Esophagus squamous epithelium (tissue), 5 donors: ENCODE measurements at places on chromosomes 5 and 9.

- peak; percentile 2 for DNase-seq
These were observed 415 bp downstream of the XRCC4 start for GRCh38 chr5:83077662-83078261.

- DNase-seq: no peak
These were observed 310.3 kb downstream of the EBF1 start for GRCh38 chr5:158789441-158789840.

DNA sequence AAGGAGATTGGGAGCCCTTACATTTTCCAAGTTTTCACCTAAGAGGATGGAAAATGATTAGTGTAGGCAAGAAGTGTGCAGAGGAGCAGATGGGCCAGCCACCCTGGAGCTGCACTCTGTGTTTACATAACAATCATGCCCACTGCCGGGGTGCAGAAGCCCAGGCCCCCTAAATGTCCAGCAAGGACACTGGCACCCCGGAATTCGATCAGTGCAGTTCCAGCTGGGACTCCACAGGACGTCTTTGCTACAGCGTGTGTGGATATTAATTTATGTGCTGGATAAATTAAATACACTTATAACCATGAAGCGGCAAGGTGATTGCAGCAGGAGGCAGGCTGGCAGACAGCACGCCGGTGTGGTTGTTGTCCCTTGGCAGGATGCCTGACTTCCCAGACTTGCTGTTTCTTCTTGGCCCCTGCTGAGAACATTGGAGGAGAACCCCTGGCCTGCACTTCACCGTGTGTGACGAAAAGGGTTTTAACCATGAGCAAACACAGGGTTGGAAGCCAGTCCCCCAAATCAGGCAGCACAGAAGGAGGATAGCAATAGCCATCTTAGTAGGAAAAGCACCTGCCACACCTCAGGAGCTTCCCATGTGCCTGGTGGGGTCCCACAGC lies 73.7 kb downstream of the GADD45G start:
- no peak for DNase-seq

GRCh38 chr5:58122848-58123392 lies 337.0 kb downstream of the PLK2 start:
- no peak for DNase-seq

DNA sequence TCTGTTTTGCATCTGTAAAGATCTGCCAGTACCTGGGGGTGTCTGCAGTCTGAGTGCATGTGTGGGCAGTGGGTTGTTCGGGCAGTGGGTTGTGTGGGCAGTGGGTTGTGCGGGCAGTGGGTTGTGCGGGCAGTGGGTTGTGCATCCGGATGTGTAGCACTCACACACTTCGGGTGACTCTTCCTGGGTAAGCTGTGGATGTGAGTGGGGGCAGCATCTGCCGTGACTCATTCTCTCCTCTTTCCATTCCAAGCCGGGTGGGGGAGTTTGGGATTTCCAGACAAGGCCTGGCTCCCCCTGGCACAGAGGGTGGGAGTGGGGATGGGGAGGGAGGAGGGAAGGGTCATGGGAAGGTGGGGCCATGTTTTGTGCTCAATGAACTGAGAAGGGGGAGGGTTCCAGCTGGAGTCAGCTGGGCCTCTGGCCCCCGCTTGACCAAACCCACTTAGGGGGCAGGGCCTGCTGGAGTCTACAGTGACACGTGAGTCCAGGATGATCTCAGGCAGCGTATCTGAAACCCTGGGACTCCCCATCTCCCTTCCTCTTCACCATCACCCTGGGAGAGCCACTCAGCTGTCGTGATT lies 8.3 kb downstream of the CRB2 start:
- DNase-seq: no peak

GRCh38 chr5:56818450-56819037 lies 3.2 kb downstream of the MAP3K1 start:
- DNase-seq: no peak

DNA sequence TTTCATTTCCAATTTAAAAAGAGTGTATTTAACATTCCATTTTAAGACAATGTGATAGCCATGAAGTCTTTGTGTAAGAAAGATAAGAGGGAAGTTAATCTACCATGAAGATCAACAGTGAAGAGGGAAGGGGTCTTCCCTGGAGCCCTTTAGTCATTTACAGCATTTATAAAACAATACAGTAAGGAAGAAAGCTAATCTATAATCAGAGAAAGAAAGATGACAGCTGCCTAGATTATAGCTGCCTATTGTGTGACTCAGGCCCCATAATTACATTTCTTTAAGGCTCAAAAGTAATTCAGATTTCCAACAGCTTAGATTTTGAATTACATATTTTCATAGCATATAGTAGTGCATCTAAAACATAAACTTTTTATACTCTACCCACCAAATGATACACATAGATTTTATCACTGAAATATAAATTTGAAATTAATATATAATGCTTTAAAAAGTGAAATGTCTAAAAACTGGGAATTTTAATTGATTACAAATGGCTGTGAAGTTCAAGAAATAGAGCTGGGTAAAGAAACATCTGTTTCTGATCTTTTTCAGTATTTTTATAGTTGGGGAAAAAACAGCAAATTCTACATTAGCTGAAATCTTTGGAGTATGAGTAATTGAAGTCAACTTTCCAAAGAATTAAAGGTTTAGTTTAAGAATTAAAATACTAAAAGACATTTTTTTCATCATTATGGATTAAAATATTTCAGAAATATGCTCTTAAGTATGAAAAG lies 89.6 kb downstream of the RIC1 start:
- no peak for DNase-seq

GRCh38 chr9:116209414-116210116 lies 56.0 kb downstream of the PAPPA start:
- no peak for DNase-seq

DNA sequence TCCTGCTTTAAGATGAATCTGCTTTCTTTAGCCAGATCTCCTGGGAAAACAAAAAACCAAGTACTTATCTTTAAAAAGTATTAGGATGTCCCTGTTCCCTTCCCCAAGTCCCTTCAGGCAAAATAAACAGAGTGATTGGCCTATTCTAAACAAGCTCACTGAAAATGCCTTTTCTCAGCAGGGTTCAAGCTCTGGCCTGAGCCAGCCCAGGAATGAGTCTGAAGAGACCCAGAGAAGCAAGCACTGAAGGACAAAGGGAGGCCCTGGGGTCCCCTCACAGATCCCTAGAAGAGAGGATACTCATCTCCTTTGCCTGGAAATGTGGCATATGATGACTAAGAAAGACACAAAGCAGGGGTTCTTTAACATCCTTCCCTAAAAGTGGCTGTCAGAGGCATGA lies 66.8 kb upstream of the MAP1B start:
- DNase-seq: no peak

- DNase-seq: no peak
These were observed 16.6 kb upstream of the SRP19 start for GRCh38 chr5:112844489-112844888.

GRCh38 chr9:89497257-89497963 lies 503 bp downstream of the SEMA4D start:
- DNase-seq: no peak

DNA sequence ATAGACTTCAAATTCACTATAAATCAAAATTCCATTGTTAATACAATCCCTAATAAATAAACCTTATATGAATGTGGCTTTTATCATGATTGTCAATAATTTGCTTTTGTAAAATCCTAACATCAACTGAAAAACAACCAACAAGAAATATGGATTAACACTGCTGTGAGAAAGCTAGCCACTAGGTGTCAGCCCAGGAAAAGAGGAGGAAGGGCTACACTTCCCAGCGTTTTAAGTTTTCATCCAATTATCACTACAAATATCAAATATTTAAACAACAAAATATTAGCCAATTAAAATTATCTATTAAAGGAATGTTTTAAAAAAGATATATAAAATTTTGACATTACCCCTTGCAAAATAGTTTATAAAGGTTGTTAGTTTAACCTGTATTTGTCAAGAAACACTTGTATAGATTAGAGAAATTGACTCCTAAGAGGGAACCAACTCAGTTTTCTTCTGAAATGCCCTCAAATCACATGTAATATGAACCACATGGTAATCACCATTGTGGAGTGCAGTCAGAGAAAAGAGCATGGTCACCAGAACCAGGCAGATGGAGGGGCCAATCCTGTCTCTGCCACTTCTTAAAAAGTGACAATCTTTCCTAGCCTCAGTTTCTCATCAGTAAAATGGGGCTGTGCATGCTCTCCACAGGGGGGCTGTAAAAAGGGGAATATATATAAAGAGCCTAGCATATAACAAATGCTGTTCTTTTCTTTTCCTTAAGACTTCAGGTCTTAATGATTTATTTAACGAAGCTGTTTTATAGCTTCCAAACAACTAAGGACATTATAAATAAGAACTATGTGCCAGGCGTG lies 188.2 kb downstream of the CRB2 start:
- no peak for DNase-seq

GRCh38 chr9:7121664-7122063 lies 363.9 kb downstream of the KDM4C start:
- DNase-seq: no peak

DNA sequence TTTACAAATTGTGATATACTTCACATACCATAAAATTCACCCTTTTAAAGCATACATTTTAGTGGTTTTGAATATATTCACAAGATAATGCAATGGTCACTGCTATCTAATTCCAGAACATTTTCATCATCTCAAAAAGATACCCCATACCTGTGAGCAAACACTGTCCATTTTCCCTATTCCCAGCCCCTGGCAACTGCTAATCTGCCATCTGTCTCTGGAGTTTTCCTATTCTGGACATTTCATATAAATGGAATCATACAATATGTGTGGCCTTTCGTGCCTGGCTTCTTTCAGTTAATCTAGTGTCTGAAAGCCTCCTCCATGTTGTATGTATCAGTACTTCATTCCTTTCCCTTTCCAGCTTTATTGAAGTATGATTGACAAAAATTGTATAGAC lies 14.7 kb downstream of the SNX30 start:
- no peak for DNase-seq

DNA sequence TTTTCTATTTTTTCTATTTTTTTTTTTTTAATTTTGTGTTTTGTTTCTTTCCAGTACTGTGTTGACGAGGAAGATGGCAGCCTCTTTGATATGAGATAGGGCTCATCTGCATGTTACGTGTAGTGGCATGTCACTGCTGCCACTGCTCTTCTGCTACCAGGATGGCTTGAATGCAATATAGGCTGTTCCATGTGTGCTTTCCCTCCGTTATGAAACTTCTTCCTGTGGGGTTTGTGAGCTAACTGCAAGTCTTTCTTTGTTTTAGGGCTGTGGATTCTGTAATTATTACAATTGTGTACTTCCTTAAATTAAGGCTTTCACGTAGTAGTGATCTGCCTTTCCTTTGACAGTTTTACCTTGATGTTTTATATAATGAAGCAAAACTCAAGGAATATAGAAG lies 184.6 kb downstream of the KDM4C start:
- no peak for DNase-seq

GRCh38 chr9:35680331-35681105 lies 6.8 kb downstream of the CA9 start:
- no peak for DNase-seq

DNA sequence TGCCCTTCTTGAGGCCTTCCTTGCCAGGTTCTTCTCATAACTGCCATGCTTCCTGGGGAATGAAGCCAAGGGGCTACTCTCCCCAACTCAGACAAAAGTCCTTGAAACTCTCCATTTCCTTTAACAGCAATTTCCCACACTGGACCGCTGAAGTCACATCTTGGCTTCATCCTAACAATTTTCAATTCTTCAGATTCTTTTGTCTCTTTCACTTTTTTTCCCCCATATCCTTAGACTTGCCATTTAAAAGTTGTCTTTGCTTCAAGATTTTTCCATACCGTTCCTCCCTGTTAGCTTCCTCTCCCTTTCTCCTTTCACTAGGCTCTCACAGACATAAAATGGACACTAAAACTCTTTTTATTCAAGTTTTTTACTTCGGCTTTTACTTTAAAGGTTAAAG lies 93.1 kb upstream of the ITGA1 start:
- DNase-seq: no peak

GRCh38 chr5:141809380-141810096 lies 68.7 kb downstream of the PCDH1 start:
- DNase-seq: no peak

- DNase-seq: no peak
These were observed 321.4 kb upstream of the ACTBL2 start for GRCh38 chr5:57804007-57804444.

DNA sequence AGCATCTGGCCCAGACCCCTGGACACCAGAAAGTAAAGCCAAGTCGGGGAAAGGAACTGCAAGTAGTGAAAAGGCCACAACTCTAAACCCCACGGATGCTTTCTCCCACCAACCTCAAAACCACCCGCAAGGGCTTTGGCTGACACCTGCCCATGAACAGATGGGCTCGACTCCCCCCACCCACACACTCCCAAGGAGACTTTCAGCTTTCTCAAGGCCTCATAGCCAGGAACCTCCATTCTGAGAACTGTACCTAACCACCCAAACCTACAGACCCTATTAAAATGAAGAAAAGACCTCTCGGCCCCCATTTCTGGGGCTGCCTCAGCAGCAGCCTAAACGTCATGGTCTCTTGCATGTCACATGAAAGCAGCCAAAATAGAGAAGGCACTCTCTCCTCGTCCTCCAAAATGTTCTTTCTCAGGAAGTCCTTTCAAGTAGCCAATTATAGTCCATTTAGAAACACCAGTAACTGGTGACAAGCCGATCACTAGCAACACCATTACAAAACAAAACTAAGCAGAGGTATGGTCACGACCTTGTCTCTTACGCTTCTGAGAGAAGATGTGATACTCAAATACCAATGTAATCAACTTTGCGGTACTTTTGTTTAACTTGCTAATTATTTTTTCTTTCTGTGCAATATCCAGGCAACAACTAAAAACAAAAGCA lies 2.9 kb downstream of the B4GALT1 start:
- no peak for DNase-seq

DNA sequence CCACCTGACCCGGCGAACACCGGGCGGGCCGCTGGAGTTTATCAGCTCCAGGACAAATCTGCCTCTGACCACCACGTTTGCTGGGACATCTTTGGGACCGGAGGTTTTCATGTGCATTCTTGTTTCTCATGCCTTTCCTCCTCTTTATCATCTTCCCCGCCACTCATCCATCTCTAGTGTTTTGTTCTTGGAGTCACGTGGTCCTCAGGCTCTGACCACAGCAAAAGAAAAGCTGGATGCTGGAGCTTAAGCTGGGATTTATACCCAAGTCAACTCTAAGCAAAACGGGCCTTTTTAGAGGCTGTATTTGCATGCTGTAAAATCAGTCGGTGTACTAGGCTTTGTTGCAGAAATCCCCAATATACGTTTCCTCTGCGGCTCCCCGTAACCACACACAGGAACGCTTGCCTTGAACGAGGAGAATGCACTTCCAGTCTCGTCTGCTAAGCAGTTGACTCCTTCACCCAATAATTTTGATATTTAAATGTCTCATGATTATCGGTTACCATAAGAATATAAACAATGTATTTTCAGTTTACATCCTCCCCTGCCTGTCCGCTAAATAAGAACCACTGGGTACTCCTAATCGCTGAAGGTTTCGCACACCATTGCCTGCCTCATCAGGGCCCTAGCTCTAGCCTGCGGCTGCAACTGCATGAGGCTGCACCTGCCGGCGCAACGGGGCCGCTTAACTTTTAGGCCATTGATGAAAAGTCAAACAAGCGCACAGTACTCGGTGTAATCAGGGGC lies 560 bp upstream of the NDUFS6 start:
- no peak for DNase-seq

- DNase-seq: no peak
These were observed 119.5 kb upstream of the PLCXD3 start for GRCh38 chr5:41629897-41630296.
